ENCODE measurements at places on chromosomes 11 and 22.

GRCh38 chr11:9581556-9582161 lies 8.2 kb downstream of the WEE1 start:
- no peak for DNase-seq

GRCh38 chr11:392102-392777 lies 1.8 kb upstream of the PKP3 start:
- DNase-seq = no peak

DNA sequence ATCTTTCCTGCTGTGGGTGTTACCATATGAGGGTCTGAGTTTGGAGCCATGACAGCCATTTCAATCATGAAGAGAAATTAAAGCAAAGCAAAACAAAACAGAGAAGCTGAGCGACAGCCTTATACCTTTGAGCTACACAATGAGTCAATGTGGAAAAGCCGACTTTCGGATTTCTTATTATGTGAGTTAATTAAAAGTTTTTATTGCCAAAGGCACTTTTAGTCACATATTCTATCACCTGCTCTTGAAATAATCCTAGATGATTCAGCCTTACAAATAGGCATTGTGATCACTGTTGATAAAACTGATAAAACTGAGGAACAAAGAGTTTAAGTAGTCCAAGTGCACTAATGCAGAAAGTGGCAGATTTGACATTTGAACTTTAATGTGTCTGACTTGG lies 381.9 kb upstream of the TENM4 start:
- no peak for DNase-seq

- peak; percentile 42 for DNase-seq
Observed at GRCh38 chr11:22343371-22344032, 5.3 kb downstream of the SLC17A6 start.

DNA sequence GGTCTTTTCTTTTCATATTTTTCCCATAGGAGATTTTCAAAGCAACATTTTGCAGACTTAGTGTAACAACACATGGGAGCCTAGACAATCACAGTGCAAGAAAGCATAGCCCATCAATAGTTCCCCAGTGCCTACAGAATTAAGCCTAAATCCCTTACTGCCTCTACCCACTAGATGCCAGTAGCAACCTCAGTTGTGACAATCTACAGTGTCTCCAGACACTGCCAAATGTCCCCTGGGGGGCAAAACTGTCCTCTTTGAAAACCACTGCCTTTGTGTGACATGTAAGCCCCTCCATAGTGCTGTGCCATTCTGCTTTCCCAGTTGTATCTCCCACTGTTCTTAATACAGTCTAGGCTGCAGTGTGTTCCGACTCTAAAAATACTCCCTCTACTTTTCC lies 1329.0 kb downstream of the LRRC4C start:
- peak; percentile 5 for DNase-seq

GRCh38 chr22:45552017-45552411 lies 49.3 kb downstream of the FBLN1 start:
- DNase-seq = no peak

- DNase-seq = no peak
Observed at GRCh38 chr11:34449013-34449412, 10.3 kb downstream of the CAT start.

GRCh38 chr11:70367071-70367470 lies 31.3 kb upstream of the CTTN start:
- DNase-seq = no peak

- DNase-seq = no peak
Observed at GRCh38 chr11:44942029-44942955, 8.4 kb downstream of the TP53I11 start.

- DNase-seq = no peak
Observed at GRCh38 chr11:127490896-127491295, 490.3 kb upstream of the KIRREL3 start.

- peak; percentile 31 for DNase-seq
Observed at GRCh38 chr11:34356130-34356529, 1.7 kb downstream of the ABTB2 start.

DNA sequence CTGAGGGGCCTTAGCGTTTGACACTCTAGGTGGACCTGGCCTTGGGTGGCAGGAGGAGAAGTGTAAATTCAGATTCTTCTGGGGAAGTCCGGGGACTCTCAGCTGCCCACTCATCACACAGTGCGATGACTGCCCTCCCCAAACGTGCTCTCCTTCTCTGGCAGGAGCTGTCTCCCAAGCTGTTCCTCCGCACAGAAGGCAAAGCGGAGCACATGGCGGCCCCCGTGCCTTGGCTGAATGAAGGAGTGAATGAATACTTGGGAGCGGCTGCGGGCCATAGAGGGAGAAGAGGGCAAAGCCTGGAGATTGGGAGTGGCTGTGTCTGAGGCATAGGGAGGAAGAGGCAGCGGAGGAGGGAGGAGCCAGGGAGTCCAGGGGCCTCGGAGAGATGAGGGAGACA lies 6.9 kb upstream of the NAA40 start:
- no peak for DNase-seq

GRCh38 chr11:122616718-122617117 lies 38.8 kb upstream of the UBASH3B start:
- DNase-seq = no peak

- no peak for DNase-seq
Observed at GRCh38 chr22:46891382-46891951, 129.0 kb downstream of the TBC1D22A start.

DNA sequence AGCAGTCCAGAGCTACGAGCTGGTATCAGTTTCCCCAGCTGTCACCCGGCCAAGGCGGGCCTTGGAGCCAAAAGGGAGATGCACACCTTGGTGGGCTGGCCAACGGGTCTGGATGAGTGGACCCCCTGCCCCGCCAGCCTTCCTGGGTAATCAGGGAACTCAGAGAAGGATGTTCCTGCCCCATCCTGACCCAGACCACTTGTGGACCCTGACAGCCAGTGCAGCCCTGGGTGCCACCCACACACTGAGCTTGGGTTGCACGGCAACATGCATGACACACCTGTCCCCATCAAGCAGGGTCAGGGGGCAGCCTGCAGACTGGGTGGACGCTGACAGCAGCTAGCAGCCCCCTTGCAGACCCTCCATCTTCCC lies 8.6 kb downstream of the SLC25A1 start:
- no peak for DNase-seq

DNA sequence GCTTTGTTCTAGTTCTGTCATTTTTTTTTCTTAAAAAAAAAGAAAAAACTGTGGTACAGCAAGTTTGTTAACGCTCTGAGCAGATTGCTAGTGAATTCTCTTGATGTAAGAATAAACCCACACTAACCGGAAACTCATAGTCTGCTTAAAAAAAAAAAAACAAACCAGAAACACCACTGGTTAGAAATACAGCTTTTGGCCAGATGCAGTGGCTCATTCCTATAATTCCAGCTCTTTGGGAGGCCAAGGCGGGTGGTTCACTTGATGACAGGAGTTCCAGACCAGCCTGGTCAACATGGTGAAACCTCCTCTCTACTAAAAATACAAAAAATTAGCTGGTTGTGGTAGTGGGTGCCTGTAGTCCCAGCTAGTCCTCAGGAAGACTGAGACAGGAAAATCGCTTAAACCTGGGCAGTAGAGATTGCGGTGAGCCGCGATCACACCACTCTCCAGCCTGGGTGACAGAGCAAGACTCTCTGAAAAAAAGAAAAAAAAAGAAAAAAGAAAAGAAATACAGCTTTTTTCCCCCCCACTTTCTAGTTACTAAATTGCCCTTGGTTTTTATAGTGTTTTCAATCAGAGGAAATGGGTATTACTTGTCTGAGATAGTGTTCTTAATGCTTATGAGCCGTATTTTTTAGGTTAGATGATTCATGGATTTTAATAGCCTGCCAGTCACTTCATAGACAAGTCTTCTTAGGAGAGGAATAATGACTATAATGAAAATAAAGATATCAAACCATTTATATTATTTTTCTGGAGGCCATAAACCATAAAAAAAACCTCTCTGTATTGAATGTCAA lies 222.8 kb downstream of the DDX10 start:
- no peak for DNase-seq

GRCh38 chr11:117649296-117650055 lies 147.5 kb downstream of the DSCAML1 start:
- DNase-seq = no peak

DNA sequence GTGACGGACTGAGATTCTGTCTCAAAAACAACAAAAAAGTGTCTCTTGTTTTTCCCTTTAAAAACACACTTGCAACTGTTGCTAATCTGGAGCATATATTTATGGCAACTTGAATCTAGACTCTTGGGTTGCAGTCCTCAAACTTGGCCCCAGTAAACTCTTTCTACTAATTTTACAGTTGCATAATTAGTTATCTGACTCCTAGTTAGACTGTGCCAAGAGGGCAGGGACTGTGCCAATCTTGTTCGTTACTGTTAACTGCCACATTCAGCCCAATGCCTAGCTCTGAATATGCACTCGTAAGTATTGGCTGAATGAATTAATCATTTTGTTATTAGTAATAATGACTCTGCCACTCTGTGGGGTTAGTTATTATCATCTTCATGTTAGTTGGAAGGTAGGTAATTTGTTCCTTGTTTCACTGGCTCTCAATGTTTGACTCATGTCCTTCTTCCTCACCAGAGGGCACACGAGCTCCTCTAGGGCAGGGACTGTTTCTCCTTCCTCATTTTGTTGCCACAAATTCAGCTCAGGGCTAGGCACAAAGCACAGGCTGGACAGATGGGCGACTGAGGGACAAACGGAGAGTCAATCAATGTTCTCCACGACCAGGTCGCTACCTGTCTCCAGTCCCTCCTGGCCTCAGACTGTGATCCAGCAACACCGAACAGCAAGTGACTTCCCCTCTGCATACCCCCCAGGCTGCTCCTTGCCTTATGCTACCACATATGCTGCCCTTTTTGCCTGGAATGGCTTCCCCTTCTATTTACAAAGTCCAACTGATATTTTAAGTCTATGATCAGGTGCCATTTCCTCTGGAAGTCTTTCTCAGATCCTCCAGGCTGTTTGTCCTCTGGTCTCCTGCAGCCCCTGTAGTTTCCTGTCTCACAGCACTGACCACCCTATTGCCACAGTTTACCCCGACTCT lies 9.0 kb downstream of the CLPB start:
- DNase-seq = no peak

DNA sequence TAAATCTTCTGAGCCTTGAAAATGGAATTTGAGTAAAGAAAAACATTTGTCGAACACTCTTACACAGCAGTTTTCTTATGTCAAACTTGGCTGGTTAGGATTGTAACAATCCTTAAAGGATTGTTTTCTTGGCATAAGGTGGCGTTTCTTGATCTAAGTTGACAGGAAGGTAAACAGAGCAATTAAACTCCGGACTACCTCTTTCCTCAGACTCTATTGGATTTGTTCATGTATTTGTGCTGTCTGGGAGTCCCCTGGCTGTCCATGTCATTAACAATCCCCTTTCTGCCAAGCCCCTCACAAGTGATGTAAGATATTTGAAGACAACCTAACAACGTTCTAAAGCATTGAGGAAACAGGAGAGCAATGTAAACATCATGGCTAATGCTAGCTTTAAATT lies 222.5 kb upstream of the SNX19 start:
- DNase-seq = no peak

DNA sequence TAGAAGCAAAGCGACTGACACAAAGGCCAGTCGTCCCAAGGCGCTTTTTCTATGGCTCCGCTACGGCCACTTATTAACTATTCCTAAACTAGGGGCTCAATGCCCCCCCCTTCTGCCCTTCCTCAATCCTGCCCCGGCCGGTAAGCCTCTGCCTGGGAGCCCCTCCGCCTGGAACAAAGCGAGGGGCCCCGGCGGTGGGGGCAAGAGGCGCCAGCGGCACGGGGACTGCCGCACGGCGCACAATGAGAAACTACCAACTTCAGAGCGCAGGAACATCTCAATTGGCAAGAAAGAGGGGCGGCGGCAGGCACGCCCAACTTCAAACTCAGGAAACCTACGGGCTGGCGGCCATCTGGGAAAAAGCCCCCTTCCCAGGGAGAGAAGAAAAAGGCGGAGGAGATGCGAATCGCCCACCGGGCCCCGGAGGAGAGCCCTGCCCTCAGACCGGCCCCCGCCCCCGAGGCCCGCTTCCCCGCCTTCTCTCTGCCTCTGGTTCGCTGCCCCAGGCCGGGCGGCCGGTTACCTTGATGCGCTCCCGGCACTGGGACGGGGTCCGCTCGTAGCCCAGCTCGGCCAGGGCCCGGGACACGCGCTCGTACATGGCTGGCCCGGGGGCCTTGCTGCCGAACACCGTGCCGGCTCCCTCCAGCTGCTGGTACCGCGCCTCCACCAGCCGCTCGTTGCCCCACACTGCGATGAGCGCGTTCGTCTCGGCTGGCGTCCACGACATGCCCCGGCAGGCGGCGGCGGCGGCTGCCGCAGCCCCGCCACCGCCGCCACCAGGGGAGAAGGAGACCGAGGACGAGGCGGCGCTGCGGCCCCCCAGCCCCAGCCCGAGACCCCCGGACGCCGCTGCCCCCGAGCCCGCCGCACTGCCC lies 619 bp downstream of the MSANTD2 start:
- DNase-seq = peak; percentile 61

DNA sequence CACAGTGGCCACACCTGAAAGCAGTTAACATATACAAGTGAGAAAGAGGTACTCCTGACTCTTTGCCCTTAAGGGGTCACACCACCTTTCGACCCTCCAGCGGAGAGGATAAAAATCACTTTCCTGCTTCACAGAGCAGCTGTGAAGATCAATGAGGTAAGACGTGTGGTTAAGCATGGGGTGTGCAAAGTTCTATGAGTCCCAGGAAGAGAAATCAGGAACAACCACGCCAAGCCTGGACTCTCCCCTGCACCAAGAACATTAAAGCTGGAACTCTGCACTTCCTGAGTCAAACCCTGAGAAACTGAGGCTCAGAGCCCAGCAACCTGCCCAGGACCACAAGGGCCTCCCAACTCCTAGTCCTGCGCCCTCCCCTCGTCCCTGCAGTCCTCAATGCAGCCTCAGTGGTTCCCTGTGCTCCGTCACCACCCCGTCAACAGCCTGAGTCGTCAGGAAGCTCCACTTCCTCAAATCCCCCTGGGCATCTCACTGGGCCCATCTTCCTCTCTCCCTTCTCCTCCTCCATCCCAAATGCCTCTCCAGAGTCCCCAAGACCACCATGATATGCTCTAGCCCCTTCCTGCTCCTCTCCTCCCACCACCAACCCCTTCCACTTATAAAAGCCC lies 17.7 kb downstream of the TNKS1BP1 start:
- no peak for DNase-seq

GRCh38 chr11:113198972-113199661 lies 115.3 kb upstream of the TTC12 start:
- DNase-seq = no peak

Data from iPS-NIHi11 (cell line).